ENCODE measurements at places on chromosomes 13 and 19. TPM values are rescaled to one million over a fixed set of nuclear protein-coding genes. Genes with fewer than 3 reads are reported as not detected.

The ZNF418 gene
- total RNA-seq, result 5.0 TPM

DNA sequence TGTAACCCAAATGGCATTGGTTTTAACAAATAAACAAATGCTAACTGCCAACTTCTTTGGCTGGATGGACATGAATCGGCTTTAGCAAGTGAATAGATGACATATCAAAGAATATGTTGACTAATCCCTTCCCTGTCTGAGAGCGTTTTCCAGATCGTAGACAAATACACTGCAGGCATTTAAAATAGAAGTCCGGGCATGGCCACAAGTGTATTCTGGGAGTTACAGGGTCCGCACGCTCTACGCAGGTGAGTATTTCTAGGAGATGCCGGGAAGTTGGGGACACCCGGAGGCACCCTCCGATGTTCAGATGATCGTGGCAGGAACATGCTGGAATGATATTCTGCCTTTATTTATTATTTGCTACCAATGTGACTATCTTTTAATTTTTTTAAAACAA lies 53.2 kb upstream of the ZNF536 start:
- no peak for DNase-seq

- DNase-seq, result no peak
Measured at GRCh38 chr19:30255791-30256495, 116.2 kb upstream of the ZNF536 start.

The PSG7 gene
- total RNA-seq, result not detected

- no peak for DNase-seq
Measured at GRCh38 chr13:111977179-111977506, 89.8 kb upstream of the SOX1 start.

DNA sequence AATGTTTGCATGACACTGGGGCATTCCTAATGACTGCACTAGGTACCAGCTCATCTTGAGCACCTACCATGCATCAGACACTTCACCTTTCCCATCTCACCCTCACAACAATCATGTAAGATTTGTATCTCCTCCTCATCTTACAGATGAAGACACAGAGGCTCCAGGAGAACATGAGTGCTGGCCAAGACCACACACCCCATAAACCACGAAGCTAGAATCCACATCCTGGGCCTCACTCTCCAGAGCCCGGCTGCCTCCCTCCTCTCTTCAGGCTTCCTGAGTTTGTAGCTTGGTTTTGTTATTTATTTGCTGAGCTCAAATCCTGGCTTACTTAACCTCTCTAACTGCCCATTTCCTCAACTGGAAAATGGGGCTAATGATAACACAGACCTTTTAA lies 25.9 kb downstream of the FAM216B start:
- no peak for DNase-seq

DNA sequence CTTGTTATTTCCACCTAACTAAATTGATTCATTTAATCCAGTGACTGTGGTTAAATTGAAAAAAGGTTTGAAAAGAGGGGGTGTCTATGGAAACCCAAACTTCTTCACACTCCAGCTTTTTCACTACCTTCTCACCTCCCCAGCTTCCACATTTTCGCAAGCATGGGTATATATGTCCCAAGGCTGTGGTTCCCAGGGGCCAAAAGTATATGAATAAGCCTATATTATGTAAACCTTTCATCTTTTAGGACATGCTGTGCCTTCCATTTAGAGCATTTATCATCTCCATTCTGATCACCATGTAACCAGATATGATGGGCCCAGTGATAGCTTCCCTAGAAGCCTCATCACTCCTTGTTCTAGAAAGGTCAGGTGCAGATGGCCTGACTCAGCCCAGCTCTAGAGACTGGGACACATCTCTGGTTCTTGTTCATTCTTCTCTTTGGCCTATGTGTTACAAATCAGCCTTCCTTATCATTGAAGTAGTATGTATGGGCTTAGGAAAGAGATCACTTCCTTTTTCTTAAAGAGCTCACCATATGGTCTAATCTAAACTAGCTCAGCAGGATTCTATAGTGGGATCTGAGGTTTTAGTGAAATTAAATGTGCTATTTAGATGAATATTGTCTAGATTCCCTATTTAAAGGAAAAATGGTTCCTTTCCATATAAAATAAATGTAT lies 19.5 kb upstream of the ARL11 start:
- no peak for DNase-seq

DNA sequence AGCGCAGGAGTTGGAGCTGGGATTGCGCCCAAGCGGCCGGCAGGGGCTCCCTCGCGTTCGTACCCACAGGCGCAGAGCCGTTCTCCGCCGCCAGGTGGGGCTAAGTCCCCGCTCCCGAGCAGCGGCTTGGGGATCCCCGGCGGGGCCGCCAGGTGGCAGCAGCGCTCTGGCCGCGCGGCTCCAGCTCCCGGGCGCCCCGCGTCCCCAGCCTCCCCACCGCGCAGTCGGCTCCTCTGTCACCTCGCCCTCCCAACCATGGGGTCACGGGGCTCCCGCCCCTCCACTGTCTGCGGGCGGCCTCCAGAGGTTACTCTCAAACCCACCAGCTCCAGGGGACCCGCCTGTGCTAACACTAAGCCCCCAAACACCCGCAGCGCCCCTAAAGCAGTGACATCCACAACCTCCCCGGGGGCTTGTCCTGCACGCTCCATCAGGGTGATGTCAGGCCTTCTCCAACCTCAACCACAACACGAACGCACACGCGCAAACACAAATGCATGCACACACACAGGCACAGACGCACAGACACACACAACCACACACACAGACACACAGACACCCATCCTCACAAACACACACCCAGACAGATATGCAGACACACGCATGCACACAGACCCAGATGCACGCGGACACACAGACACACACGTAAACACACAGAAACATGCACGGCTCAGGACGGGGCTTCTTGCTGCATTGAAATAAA lies 18.4 kb upstream of the KCTD15 start:
- peak; percentile 86 for DNase-seq

DNA sequence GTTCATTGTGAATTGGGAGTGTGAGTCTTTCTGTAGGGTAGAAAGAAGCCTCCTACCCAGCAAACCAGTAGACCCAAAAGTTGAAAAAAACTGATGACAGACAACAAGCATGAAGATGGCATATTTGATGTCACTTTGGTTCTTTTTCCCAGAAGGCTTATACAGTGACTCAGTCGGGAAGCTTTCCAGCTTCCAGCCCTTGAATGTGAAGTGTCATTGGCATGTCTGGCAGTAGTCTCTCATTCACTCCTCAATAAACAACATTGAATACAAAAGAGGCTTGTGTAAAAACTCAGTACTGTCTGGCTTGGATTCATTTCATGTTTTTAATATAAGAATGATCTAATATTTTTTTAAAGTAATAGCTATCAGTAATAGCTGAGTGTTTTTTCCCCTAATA lies 68.7 kb downstream of the IPO5 start:
- DNase-seq, result no peak

GRCh38 chr19:33477781-33478180 lies 43.8 kb downstream of the PEPD start:
- DNase-seq, result no peak

DNA sequence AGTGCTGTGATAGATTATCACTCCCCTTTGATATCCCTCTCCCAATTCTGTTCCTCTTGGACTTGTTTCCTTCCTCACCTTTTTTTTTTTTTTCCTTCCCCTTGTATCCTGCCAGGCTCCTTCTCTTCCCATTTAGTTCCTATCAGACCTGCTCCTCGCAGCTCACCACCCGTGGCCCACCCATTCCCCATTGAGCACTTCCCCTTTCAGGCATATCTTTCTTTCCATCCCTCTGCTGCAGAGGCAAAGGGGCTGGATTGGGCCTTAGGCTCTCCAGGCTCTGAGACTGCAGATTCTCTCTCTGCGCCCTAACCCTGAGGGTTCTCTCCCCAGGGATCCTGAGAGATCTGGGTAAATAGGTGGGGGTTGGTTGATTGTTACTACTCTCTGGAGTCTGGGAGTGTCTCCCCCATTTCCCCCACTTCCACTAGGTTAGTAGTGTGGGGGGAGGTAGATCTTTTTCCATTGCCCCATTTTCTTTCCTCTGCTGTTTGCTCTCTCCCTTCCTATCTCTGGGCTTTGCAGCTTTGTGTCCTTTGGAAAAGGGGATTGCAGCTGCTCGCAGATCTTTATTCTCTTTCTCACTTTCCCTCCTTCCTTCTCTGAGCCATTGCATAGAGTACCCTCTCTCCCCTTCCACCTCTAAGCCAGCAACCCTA lies 2.3 kb downstream of the ARHGAP35 start:
- no peak for DNase-seq

DNA sequence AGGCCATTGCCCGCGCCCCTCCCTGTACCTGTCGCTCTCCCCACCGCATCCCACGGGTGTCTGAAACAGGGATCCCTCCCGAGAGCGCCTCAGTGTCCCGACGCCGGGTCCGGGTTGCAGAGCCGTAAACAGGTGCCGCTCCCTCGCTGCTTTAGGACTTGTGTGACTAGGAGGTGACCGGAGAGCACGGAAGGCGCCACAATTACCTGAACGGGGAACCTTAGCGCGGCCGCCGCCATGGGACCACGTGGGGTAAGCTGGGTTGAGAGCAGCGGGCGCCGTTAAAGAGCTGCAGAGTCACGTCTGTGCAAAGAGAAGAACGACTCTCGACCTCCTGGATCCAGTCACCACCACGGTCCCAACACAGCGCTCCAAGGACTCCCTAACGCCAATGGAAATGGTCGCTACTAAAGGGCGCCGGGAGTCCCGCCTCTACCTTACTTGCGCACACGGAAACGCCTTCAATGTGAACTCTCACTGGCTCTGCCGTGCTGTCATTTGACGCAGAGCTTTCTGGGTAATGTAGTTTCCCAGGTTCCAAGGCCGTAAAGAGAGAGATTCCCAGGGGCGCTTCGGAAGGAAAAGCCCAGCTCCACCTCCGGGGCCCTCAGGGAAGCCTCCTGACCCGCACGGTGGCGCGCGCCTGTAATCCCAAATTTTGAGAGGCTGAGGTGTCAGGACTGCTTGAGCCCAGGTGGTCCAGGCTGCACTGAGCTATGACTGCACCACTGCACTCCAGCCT lies at the start of gene ZNF552:
Gene ZNF552 (minus strand): TSS at position 409 of the 742 bp plus-strand sequence. CDS start 170 bp downstream, at position 239.
- DNase-seq, result peak; percentile 86

DNA sequence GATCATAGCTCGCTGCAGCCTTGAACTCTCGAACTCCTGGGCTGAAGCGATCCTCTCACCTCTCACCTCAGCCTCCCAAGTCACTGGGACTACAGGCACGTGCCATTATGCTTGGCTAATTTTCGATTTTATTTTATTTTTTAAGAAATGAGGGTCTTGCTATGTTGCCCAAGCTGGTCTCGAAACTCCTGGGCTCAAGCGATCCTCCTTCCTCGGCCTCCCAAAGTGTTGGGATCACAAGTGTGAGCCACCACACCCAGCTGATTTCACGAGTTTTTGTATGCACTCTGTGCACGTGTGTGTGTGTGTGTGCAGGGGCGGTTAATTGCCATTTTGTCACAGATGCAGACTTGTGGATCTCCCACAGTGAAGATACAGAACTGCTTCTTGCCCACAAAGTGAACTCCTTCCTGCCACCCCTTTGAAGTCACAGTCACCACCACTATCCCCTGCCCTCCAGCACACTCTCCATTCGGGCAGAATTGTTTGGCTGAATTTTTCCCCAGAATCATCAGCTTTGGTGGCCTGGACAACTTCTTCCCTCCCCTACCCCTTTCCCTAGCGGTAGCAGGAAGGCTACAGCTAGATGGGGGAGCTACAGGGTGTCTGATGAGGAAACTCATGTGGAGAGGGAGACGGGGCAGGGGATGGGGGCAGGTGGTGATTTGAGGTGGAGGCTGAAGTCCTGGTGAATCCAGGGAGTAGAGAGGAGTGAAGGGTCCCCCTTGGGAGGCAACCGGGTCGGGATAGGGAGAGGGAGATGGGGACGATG lies 59.6 kb downstream of the CELF5 start:
- DNase-seq, result no peak

GRCh38 chr13:95356916-95357315 lies 55.7 kb upstream of the ABCC4 start:
- no peak for DNase-seq

The ERICH6B gene
- not detected for total RNA-seq

The CEACAM16 gene
- total RNA-seq, result not detected

- no peak for DNase-seq
Measured at GRCh38 chr13:107765724-107766401, 449.5 kb downstream of the LIG4 start.

DNA sequence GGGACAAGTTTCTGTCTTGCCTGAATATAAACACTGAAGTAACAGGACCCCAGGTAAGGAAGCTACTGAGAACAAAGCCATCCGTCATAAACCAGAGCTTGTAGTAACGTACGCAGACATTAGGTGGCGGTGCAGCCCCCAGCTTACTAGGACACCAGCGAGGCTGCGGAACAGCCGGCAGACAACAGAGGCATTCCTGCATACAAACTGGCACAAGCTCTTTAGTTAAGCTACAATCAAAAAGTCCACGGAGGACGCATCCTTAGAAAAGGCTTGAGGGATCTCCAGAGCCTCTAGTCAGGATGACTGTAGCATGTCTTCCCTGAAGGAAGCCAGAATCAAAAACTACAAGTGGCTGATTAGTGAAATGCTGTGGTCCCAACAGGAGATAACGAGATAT lies 26.2 kb downstream of the ZNF160 start:
- DNase-seq, result peak; percentile 61

The ADGRE1 gene
- total RNA-seq, result 1.2 TPM

DNA sequence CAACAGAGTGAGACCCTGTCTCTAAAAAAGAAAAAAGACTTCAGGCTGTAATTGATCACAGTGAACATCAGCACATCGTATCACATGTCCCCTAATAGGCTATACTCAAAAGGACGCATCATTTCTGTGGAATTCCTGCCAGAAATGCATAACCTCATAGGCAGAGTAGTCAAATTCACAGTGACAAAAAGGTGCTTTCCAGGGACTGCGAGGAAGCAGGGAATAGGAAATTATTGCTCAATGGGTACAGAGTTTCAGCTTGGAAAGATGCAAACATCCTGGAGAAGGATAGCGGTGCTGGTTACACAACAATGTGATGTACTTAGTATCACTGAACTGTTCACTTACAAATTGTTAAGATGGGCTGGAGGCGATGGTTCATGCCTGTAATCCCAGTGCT lies 41.1 kb upstream of the MRI1 start:
- DNase-seq, result no peak

The SLC1A6 gene
- not detected for total RNA-seq

The BLVRB gene
- 21.7 TPM for total RNA-seq

The RFPL4AL1 gene
- not detected for total RNA-seq

DNA sequence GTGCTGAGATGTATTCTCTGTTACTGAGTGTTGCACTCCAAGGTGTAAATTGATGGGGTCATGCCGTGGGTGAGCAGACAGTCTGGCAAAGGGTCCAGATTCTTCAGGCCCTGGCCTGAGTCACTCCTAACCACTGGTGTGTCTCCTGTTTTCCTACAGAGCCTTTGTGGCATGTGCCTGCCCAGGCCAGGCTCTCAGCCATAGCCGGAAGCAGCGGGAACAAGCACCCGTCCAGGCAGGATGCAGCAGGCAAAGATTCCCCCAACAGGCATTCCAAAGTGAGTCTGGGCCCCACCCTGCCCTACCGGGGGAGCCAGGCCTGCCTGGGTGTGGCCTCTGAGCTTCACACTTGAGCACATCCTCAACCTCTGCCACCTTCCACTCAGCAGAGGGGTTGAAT lies 61.9 kb downstream of the DPF1 start:
- no peak for DNase-seq

GRCh38 chr19:12838182-12838885 lies at the start of gene MAST1:
Gene MAST1, plus strand, starts transcription at chr19:12838515. Its CDS starts 58 bp downstream, at chr19:12838573.
- DNase-seq, result peak; percentile 65

Measured in activated CD8-positive, alpha-beta T cell treated with anti-CD3 and anti-CD28 coated beads for 36 hours (primary cell).